ENCODE measurements at places on chromosomes 16 and 17. TPM values are rescaled to one million over a fixed set of nuclear protein-coding genes. Genes with fewer than 3 reads are reported as not detected.

ADAMTS18 gene
- not detected for total RNA-seq

G6PC1 gene
- total RNA-seq = not detected

P2RX1 gene
- not detected for total RNA-seq

SPATA22 gene
- not detected for total RNA-seq

VTN gene
- 19.9 TPM for total RNA-seq

RRAD gene
- 12.3 TPM for total RNA-seq

CD300LB gene
- 0.03 TPM for total RNA-seq

P2RX5 gene
- total RNA-seq = 21.8 TPM

SCN4A gene
- 0.06 TPM for total RNA-seq

ABCA3 gene
- 19.2 TPM for total RNA-seq

NDRG4 gene
- total RNA-seq = 26.9 TPM

ABCC3 gene
- 153 TPM for total RNA-seq

TRIM65 gene
- 28.5 TPM for total RNA-seq

C1QL1 gene
- total RNA-seq = 14.7 TPM

LRRC37A2 gene
- 2.8 TPM for total RNA-seq

SOX9 gene
- 10.8 TPM for total RNA-seq

GPR179 gene
- 0.03 TPM for total RNA-seq

TLK2 gene
- 33.7 TPM for total RNA-seq

LDAF1 gene
- total RNA-seq = 21.2 TPM

GABARAPL2 gene
- total RNA-seq = 96.0 TPM

FBXO39 gene
- total RNA-seq = not detected

UMOD gene
- total RNA-seq = not detected

GPRC5C gene
- total RNA-seq = 85.4 TPM

KRT14 gene
- total RNA-seq = 0.34 TPM

SARM1 gene
- 6.5 TPM for total RNA-seq

Data from A549 treated with CORT108297 at 1 μM for 4 hours (cell line).